ENCODE measurements at places on chromosomes 1 and 21.

GRCh38 chr1:243528459-243529121, 272.7 kb downstream of the SDCCAG8 start:
- DNase-seq = no peak

GRCh38 chr1:115310581-115311473, 27.2 kb downstream of the NGF start:
- no peak for DNase-seq

- no peak for DNase-seq
Observed at GRCh38 chr1:156933136-156933535, 12.7 kb downstream of the LRRC71 start.

DNA sequence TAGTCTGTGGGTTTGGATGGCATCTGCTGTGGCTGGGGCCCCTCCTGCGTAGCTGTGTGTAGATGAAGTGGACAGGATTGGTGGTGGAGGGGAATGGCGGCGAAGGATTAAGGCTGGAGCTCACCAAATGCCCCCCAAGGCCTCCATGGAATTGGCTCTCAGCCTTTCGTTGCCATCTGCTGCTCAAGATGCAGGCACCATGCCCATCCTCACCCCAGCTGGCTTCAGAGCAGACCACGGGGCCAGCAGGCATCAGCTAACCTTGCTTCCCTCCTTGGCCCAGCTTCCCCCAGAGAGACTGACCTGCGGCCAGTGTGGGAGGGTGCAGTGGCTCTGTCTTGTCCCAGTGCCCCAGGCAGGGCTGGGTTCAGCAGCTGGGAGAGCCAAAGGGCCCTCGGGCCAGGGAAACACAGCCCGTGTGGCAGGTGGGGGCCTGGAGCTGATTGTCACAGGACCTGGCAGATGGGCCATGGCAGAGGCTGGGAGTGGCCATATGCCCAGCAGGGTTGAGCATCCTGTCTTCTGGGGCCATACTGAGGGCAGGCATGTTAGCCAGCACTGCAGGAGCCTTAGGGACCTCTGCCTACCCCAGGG, 66.8 kb upstream of the ACTL8 start:
- DNase-seq = no peak

GRCh38 chr1:81654657-81655056, 146.1 kb upstream of the ADGRL2 start:
- no peak for DNase-seq

GRCh38 chr21:42414066-42414465, 10.4 kb downstream of the UBASH3A start:
- DNase-seq = no peak

- no peak for DNase-seq
Observed at GRCh38 chr1:206544562-206545257, 37.4 kb downstream of the RASSF5 start.

DNA sequence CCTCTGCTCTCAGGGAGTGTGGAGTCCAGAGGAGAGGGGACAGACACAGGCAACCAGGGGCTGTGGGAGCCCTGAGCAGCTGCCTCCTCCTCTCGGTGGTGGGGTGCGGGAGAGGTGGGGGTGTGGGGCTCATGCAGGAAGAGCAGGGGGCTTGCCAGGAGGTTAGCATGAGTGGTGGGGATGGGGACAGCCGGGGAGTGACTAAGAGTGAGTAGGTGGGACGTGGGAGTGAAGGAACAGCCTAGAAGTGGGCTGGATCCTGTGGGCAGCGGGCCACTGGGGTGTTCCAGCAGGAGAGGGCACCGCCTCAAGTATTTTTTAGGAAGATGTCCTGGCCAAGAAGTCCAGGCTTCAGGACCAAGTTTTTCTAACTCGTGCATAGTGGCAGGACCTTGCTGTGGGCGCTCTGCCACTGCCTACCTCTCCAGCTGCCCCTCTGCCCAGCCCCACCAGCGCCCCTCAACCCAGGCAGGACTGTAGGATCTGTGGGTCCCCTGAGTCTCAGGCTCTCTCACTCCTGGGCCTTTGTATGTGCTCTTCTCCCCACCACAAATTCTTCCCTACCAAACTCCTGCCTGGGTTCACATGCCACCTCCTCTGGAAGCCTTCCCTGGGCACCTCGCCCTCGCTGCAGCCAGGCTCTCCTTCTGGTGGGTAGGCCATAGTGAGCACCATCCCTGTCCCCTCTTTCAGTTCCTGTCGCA, 18.8 kb upstream of the LHX4 start:
- no peak for DNase-seq

DNA sequence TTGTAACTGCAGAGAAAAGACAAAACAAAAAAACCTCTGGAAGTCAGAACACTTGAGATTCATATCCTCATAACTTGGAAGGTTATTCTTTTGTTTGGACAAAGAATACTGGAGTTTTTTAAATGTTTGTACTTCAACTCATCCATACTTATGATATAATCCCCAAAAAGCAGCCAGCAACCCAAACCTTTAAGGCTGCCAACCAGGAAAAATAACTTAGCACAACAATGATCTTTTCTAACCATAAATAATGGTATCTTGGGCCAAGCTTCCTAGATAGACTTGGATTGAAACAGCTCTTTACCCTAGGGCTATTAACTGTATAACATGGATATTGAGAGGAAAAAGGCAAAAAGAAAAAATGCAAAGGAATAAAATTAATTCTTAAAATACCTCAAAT, 335.1 kb downstream of the LTN1 start:
- DNase-seq = no peak

GRCh38 chr1:228393268-228393701, 13.3 kb downstream of the TRIM11 start:
- no peak for DNase-seq

DNA sequence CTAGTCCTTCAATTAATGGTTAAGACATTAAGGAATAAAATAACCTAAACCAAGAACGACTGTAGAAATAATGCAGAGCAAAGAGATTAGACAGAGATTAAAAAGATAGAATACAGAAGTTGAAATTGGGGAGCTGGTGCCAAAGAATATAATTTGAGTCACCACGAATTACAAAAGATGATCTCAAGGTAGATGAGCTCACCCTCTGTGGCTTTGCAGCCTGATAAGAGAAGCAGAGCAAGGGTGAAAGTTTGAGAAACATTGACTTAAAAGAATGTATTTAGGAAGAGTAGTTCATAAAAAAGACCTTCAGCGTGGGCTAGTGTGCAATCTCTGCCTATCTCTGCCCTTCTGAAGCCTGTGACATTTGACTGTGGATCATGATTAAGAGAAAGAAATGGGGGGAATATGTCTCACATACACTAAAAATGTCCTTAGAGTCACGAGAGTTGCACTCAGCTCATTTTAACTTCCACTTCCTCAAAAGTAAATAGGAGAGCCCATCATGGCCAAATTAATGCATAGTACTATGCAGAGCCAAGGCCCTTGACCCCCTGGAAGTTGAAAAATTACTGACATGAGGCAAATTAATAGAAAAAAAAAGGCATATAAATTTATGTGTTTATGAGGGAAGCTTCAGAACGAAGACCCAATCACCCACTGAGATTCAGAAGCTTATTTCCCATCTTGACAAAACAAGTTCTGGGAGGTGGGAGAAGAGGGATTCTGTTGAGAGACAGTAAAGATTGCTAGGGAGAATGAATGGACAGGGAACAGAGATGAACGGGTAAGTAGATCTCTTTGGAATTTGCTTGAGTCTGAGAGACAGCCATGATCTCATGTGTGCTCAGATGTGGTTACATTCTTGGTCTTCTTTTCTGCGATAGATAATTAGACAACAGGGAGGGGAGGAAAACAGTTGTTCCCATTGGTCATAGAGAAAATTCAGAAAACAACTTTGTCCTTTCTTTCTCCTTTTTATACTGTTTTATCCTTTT, 395.4 kb upstream of the LRRC7 start:
- no peak for DNase-seq

- no peak for DNase-seq
Observed at GRCh38 chr1:102234753-102235359, 238.1 kb upstream of the OLFM3 start.

DNA sequence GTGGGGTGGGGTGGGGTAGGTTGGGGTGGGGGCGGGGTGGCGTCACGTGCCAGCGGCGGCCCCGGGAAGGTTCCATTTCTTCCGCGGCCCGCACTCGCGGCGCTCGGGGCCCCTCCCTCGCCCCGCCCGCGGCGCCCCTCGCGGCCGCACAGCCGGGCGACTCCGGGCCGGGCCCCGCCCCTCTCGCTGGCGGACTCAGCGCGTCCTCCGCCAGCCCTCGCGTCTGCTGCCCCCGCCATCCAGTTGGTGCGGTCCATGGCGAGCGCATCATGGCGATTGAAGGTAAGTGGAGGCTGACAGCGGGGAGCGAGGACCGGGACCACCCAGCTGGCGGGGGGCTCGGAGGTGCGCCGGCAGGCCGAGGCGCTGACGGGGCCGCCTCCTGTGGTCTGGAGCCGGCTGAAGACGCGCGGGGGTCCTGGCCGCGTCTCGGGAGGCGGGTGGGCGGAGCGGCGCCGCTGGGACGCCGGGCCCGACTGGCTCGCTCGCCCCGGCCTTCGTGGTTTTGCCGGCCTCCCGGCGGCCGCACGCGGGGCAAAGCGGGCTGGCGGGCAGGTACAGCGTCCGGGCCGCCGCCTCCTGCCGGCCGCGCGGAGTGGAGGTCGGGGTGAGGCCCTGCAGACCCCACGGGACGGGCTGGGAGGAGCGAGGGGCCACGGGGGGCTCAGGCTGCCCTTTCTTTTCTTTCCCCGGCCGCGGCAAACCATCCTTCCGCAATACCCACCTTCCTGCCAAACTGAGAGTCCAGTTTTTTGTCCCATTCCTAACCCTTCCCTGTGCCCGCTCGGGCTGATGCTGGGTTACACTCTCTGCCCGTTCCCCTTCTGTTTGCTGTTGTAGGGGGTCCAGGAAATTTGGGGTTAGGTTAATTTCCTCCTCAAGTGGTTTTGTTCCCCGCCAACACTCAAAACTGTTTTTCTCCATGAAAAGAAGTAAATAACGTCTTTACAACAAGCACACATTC, at the start of gene SYT14:
Gene SYT14 (plus strand): TSS at position 222 of the 964 bp plus-strand sequence. CDS start 48 bp downstream, at position 270.
- no peak for DNase-seq

DNA sequence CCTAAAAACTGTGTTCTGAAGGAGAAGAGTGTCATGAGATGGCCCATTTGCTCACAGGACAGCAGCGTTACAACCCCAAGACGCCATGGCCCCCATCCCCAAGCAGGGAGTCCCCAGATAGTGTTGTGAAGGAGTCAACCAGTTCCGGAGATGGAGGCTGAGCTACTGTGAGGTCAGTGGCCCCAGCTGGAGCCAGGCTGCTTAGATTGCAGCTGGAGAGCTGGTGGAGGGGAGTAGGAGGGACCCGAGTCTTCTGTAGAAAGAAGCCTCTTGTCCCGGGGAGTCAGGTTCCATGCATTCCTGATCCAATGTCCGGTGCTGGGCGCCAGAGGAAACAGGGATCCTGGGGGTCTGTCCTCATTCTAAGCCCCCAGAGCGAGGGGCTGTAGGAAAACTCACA, 93.5 kb upstream of the SIM2 start:
- no peak for DNase-seq

DNA sequence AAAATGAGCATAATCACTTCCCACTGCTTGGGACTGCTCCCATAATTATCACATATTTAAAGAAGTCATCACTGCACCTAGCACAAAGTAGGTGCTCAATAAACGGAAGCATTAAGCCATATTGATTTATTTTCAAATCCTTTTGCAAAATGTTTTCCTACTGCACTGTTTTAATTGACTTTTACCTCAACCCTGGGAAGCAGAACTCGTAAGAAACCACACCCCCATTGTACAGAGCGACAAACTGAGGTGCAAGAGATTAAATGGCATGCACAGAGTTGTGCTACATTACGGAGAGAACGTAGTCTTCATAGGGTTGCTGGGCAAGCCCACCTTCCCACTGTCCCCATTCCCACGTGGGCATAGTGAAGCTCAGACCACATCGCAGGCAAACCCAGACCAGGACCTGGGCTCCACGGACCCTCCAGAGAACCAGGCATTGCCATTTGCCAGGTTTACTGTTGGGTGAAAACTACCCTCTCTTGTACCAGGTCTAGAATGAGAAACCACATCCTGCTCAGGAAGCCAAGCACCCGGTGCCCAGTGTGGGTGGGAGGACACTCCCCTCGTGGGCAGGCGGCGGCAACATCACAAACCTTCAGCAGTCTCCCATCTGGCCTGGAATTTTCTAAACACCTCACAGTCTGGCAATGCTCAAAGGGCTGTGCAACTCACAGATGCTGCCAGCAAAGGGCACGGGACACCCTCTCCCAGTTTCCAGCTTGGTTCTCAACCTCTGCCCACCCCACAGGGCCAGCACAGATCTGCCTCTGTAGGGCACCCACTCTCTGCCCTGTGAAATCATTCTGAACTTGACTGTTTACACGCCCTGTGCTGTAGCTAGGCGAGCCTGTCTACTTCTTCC, 8.2 kb downstream of the IFFO2 start:
- DNase-seq = no peak

Measured in GM04504 (cell line).